SJSA1 (cell line): ENCODE measurements at places on chromosomes 12 and 14. TPM values are rescaled to one million over a fixed set of nuclear protein-coding genes. Genes with fewer than 3 reads are reported as not detected.
A peak's percentile ranks its signal among the peaks of the same experiment; 100 is the strongest.

The OTX2 gene
- total RNA-seq: not detected in 2 replicates

The SPIC gene
- not detected in 2 replicates for total RNA-seq

The PRPF40B gene
- total RNA-seq: 2.3 and 6.5 TPM in 2 replicates

The ATF7 gene
- 8.3 and 33.6 TPM in 2 replicates for total RNA-seq

The GLIPR1L1 gene
- total RNA-seq: not detected in 2 replicates

The RTL1 gene
- total RNA-seq: not detected in 2 replicates

GRCh38 chr12:57632958-57633840 is at the start of gene B4GALNT1:
B4GALNT1 (minus strand) TSS chr12:57633201; CDS start chr12:57632132, 1,069 bp downstream.
- DNase-seq: peak; percentile 100

DNA sequence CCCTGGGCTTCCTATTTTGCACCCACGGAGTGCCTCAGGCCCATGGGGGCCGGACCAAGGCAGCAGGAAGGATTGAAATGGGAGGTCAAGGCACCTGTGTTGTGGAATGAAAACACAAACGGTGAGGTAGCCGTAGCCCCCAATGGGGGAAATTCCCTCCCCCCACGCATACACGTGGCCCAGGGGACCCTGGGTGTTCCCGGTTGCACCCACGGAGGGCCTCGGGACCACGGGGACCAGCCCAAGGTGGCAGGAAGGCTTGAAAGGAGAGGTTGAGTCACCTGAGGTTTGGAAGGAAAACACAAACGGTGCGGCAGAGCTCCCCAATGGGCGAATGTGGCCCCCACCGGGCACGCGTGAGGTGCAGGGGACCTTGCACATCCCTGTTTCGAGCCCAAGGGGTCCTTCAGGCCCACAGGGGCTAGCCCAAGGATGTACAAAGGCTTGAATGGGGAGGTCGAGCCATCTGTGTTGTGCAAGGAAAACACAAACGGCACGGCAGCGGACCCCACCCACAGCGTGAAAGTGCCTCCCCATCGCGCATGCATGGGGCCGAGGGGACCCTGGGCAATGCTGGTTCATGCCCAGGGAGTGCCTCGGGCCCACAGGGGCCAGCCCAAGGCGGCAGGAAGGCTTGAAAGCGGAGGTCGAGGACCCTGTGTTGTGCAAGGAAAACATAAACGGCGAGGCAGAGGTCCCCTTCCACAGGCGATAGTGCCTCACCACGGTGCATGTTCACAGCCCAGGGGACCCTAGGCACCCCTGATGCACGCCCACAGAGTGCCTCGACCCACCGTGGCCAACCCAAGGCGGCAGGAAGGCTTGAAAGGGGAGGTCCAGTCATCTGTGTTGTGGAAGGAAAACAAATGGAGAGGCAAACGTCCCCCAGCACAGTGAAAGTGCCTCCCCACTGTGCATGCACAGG is 376.7 kb downstream of the ALG10 start:
- DNase-seq: peak; percentile 35

- no peak for DNase-seq
Measured at GRCh38 chr12:49298160-49298559, 3.2 kb downstream of the PRPH start.

- DNase-seq: no peak
Measured at GRCh38 chr14:63938198-63939005, 85.6 kb downstream of the SYNE2 start.

DNA sequence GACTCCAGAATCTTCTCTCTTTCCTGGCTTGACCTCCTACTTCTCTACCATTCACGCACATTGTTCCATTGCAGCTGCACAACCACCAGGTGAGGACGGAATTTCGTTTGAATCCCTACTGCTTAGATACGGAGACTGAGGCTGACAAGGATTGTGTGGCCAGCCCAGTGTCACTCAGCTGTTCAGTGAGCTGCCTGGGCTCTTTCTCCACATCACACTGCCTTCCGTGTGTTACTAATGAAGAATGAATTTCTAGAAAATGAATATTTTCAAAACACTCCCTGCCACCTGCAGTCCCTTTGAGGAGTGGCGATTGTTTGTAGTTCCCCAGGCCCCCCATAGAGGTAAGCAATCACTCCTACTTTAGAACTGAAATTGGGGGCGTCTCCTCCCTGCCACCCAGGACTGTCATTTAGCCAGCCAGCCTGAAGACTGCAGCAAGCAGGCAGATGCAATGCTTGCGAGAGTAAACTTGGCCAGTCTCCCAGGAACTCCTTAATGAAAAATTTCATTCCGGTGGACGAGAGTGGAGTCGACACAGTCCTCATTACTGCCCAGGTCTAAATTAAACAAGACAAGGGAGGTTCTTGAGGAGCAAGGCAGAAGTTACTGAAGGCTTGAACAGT is 239.7 kb downstream of the SLC41A2 start:
- no peak for DNase-seq

- DNase-seq: no peak
Measured at GRCh38 chr14:75399843-75400775, 27.7 kb upstream of the JDP2 start.

GRCh38 chr14:22820731-22821130 is 5.5 kb upstream of the SLC7A7 start:
- DNase-seq: no peak

GRCh38 chr12:100708591-100708990 is 86.0 kb upstream of the ANO4 start:
- DNase-seq: no peak

DNA sequence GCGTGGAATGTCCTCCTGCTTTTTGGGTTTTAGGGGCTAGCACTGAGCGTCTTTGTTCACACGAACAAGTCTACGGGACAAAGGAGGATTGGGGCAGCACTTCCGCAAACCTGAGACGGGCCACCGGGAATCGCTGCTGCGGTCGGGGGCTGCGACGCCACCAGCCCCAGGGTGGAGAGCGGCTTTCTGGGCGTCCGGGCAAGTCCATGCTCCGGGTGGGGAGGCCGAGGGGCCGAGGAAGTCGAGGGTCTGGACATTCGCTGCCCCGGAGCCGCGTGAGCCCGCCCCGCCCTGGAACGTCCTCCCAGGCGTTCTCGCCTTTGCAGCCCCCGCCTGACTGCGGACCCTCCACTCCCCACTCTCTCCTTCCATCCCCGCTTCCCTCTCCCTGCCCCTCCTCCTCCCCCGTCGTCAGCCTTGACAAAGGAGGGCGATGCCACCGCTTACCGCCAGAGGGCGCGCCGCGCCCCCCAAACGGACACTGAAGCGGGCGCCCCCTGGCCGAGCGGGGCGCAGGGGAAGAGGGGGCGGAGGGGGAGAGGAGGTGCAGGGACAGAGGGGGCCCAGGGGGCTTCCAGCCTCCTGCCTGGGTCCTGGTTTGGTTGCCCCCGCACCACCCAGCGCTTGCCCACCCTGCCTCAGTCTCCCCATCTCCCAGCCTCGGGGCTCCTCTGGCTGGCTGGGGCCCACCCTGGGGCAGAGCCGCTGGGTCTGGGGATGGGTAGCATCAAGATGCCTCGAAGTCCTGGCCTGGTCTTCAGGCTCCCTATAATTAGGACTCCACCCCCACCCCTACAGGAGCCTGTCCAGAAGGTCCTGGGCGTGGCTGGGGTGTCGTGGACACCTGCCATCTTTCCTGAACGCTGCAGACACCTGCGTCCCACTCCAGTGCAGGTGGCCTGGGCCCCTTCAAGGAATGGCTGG is 39.1 kb upstream of the INF2 start:
- DNase-seq: peak; percentile 65

DNA sequence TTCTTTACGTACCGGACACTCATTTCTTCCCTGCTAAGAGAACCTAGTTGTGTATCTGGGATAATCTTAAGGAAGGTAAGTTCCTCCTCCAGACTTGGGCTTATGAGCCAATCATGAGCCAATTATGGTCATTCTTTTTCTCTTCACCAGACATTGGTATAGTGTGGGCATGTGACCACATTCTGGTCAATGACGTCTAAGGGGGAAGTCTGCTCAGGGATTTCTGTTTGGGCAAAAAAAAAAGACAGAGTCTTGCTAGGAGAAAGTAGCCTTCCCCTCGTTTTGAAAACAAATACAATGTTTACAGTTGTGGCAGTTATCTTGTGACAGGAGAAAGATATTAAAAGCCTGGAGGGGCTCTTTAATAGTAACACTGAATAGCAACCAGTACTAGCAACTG is 20.1 kb upstream of the PLXNC1 start:
- no peak for DNase-seq

GRCh38 chr14:90553298-90553920 is 156.6 kb downstream of the CALM1 start:
- no peak for DNase-seq

DNA sequence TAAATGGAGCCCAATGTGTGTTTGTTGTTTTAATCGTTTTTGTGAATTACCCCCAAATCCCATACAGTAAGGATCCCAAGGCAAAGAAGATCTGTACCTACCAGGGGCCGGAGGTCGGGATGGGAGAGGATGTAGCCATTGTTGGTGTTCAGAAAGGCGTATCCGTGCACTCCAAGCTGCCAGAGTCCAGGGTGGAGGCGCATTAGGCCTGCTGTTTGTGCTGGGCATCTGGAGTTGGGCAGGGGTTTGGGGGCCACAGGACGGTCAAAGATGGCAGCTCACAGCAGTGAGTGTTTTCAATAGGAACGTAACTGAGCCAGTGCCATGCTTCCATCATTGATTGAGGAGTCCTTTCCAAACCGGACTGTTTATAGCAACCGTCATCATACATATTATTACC is 40.2 kb downstream of the CACNA2D4 start:
- no peak for DNase-seq

GRCh38 chr14:63897721-63898163 is 44.9 kb downstream of the SYNE2 start:
- DNase-seq: peak; percentile 46

DNA sequence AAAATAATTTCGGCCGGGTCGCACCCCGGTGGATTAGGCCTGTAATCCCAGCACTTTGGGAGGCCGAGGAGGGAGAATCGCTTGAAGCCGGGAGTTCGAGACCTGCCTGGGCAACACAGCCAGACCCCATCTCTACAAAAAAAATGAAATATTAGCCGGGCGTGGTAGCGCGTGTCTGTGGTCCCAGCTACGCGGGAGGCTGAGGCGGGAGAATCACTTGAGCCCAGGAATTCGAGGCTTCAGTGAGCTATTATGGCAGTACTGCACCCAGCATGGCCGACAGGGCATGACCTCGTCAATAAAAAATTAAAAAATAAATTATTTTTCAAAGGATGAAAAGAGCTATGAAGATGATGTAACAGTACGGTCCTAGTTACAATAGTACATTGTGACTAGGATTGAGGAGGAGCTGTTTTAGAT is 523 bp downstream of the GTF2H3 start:
- DNase-seq: no peak

- no peak for DNase-seq
Measured at GRCh38 chr14:36514278-36515104, 5.5 kb downstream of the NKX2-1 start.

- DNase-seq: no peak
Measured at GRCh38 chr14:93092606-93093556, 22.8 kb downstream of the ITPK1 start.
